ENCODE measurements at places on chromosomes 7 and 10.
A peak's percentile ranks its signal among the peaks of the same experiment; 100 is the strongest.

- no peak for DNase-seq
Observed at GRCh38 chr7:107917763-107918651, 27.0 kb downstream of the DLD start.

DNA sequence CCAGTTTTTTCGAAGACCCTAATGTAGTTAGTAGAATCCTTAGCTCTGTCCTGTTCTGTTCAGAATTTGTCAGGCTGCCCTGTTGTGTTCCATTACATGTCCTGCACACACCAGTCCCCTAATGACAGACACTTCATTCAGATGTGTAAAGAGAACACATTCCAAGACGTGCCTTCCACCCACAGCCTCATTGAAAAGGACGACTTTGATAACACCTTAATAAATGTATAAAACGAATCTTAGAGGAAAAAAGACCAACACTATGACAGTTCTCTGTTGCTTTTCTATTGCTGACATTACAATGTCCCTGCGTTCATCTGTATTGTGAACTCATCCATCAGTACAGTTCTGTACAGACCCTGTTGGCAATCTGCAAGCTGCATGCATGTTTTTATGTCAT is 3.5 kb downstream of the LRRTM3 start:
- no peak for DNase-seq

- DNase-seq = peak; percentile 2
Observed at GRCh38 chr10:29408847-29409240, 120.0 kb downstream of the LYZL1 start.

GRCh38 chr10:17062493-17062892 is 67.1 kb downstream of the CUBN start:
- peak; percentile 18 for DNase-seq

- DNase-seq = no peak
Observed at GRCh38 chr7:12827219-12827821, 139.9 kb downstream of the ARL4A start.

- DNase-seq = no peak
Observed at GRCh38 chr7:40640566-40640965, 505.8 kb downstream of the SUGCT start.

DNA sequence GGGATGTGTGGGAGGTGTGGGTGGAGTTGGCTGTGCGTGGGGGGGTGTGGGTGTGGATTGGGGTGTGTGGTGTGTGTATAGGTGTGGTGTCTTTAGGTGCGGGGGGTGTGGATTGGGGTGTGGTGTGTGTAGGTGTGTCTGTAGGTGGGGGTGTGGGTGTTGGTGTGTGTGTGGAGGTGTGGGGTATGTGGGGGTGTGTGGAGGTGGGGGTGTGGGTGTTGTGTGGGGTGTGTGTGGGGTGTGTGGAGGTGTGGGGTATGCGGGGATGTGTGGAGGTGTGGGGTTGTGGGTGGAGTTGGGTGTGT is 33.9 kb downstream of the SPDYE17 start:
- no peak for DNase-seq

GRCh38 chr7:3301831-3302618 is 973 bp downstream of the SDK1 start:
- no peak for DNase-seq

DNA sequence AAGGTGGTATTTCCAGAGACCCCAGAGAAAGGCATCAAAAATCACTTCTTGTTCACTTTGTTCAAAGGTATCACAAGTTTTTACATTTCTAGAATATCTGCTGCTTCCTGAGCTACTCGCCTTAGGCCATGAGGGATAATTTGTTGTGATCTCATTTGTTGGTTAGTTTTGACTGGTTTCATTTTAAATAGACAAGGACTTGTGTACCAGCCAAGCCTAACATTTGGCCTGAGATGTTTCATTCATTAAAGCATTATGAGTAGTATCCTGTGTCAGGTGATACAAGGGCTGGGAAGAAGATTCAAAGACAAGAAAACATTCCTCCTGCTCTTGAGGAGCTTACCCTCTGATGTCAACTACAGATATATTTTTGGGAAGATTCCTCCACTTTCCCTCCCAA is 170.3 kb upstream of the FAM171A1 start:
- DNase-seq = no peak

GRCh38 chr10:11451640-11452260 is 159.7 kb downstream of the USP6NL start:
- no peak for DNase-seq

- DNase-seq = no peak
Observed at GRCh38 chr7:22920672-22921071, 93.3 kb downstream of the HYCC1 start.

GRCh38 chr7:98448766-98449165 is 47.9 kb upstream of the BAIAP2L1 start:
- DNase-seq = no peak

DNA sequence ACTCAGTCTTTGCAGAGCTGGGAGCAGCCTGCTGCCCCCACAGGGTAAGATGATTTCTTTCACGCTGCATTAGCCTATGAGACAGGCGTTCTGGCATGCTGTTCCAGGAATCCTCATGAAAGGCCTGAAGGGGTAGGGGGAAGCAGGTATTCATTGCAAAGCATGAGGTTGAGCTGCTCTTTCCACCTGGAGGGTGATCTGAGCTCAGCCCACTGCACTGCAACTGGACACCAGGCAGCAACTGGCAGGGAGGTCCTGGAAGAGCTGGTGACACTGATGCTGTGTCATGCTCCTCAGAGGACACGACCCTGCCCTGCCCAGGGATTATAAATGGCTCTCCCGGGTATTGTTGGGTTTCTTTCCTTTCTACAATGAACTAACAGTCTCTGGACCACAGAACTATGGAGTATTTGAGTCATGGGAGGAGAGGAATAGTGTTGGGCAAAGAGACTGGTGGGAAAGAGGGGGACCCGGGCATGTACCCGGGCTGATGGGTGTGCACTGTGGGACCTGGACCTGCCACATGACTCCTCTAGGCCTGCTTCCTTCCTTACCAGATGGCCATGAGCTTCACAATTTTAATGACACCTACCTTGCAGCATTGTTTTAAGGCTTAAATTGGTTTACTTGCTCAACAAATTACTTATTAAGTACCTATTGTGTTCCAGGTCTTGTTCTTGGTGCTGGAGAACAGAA is 24.3 kb downstream of the SLC25A28 start:
- DNase-seq = no peak

DNA sequence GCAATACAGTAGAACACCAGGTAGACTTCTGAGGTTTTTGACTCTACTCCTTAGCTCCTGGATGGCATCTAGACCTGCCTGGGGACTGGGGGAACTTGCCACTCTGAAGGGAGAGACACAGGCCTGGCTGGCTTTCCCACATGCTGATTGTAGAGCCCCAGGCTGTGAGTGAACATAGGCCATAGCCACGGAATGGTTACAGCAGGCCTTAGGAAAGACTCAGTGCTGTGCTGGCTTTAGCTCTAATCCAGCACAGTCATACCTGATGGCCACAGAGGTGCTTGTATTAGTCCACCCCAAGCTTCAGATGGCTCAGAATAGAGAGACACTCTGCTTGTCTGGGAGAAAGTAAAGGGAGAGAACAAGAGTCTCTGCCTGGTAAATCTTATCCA is 35.0 kb upstream of the ARHGAP12 start:
- DNase-seq = no peak

DNA sequence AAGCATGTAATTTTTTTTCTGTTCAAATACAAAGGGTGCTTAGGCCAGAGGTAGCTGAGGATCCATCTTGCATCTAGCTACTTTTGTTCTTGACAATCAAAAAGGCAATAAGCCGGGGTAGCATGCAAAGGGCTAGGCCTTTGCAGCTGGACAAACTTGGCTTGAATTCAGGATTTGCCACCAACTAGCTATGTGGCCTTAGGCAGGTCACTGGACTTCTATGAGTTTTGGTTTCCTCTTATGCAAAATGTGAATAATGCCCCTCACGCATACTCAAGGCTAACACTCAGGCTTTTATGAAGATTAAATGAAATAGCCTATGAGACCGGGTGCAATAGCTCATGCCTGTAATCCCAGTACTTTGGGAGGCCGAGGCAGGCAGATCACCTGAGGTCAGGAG is 19.3 kb downstream of the GFRA1 start:
- DNase-seq = no peak

GRCh38 chr7:833601-834258 is 1.5 kb downstream of the SUN1 start:
- no peak for DNase-seq

- DNase-seq = no peak
Observed at GRCh38 chr10:75335191-75335590, 66.4 kb downstream of the ZNF503 start.

DNA sequence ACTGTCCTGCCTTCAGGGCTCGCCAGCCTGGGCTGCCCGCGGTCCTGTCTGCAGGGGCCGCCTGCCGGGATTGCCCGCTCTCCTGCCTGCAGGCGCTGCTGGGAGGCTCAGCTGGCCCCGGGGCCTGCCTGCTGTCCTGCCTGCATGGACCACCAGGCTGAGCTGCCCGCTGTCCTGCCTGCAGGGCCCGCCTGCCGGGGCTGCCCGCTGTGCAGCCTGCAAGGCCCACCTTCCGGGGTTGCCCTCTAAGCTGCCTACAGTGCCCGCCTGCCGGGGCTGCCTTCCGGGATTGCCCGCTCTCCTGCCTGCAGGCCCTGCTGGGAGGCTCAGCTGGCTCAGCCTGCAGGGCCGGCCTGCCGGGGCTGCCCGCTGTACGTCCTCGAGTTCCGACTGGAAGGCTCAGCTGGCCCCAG is 164.4 kb downstream of the GLRX3 start:
- no peak for DNase-seq

DNA sequence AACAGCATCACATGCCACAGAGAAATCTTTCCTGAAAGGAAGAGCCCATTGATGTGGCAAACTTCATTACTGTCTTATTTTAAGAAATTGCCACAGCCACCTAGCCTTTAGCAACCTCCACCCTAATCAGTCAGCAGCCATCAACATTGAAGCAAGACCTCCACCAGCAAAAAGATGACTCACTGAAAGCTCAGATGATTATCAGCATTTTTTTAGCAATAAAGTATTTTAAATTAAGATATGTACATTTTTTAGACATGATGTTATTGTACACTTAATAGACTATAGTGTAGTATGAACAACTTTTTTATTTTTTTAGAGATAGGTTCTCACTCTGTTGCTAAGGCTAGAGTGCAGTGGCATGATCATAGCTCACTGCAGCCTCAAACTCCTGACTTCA is 14.8 kb downstream of the STEAP1B start:
- no peak for DNase-seq

- peak; percentile 91 for DNase-seq
Observed at GRCh38 chr10:56360967-56361612, at the start of gene ZWINT. Gene ZWINT, minus strand, starts transcription at chr10:56361259. Its CDS starts 23 bp downstream, at chr10:56361236.

- no peak for DNase-seq
Observed at GRCh38 chr10:99393683-99394082, 36.7 kb downstream of the GOT1 start.

- no peak for DNase-seq
Observed at GRCh38 chr10:23514321-23514720, 75.4 kb downstream of the OTUD1 start.

GRCh38 chr7:54180796-54181195 is 361.4 kb upstream of the VSTM2A start:
- DNase-seq = no peak

DNA sequence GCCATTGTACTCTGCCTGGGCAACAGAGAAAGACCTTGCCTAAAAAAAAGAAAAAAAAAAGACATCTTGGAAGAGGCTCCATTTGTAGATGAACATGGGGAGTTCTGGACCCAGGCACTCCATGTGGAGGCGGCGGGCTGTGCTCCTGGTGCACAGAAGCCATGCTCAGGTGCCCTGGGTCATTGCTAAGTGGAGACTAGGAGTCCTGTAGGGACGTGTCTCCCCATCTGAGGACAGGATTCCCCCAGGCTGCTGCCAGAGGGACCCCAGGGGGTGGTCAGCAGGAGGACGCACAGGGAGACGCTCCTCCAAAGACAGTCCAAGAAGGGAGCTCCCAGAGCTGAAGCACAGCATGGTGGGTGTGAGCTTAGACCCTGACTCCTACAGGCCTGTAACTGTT is 34.3 kb downstream of the SBDS start:
- DNase-seq = no peak

- no peak for DNase-seq
Observed at GRCh38 chr7:2528481-2529095, 9.0 kb downstream of the LFNG start.

GRCh38 chr10:106189292-106189691 is 975.2 kb downstream of the SORCS1 start:
- no peak for DNase-seq

- no peak for DNase-seq
Observed at GRCh38 chr7:111866787-111867186, 304.5 kb upstream of the IMMP2L start.

DNA sequence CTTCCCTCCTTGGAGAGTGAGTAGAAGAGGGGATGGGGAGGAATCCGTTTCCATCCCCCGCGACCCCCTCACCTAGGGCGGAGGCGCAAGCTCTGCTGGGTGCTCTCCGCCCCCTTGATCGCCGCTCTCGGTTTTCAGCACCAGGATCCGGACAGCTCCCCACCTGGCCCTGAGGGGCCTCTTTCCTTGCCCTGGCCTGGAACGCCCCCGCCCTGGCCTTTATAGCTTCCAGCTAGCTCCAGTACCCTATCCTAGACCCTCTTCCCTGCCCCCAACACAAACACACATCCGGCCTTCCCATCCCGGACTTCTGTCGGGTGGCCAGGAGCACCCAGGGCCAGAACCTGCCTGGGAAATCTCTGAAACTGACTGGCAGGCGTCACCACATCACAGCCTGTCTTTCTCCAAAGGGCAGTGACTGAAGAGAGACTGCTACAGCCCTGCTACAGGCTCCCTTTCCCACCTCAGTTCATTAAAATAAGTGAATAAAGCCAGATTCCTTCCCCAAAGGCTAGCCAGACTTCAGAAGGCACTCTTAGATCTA is 72.3 kb upstream of the LEP start:
- DNase-seq = peak; percentile 3

DNA sequence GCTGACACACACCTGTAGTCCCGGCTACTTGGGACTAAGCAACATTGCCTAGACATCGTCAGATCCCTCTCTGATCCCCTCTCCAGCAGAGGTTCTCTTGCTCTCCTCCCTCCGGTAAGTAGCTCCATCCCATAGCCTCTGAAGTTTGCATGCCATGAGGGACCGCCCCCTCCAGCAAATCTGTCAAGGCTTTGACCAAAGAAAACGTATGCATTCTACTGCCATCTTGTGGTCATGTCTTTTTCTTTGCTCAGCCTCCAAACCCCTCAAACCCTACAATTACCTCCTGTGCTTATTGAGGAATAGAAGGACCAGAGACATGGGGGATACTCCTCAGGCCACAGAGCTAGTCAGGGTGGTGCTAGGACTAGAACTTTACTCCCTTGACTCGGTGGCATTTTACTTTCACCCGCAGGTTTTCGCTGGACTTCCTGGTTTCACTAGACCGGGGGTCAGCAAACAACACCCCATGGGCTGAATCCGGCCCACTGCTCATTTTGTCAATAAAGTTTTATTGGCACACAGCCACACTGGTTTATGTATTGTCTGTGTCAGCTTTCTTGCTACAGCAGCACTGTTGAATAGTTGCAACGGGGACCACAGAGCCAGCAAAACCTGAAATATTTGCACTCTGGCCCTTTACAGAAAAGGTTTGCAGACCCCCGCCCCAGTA is 202.6 kb upstream of the FOXK1 start:
- peak; percentile 40 for DNase-seq
